ENCODE measurements at places on chromosomes 4 and X.

DNA sequence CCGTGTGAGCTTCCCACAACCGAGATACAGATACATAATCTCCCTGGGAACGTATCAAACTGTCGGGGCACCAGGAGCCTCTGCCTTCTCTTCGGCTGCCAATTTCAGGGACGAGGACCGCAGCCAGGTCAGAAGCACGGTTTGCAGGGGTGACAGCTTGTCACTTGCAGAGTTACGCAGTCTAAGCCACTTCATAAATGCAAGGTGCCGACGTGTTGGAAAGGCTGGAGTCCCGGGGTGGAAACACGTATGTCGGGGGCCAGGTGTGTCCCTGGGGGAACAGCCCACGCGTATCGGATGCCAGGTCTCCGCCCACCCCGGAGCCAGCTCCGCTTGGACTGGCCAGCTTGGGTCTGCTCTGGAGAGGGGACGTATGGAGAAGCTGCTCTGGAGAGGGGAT lies 76.3 kb upstream of the SHOX start:
- DNase-seq = no peak

DNA sequence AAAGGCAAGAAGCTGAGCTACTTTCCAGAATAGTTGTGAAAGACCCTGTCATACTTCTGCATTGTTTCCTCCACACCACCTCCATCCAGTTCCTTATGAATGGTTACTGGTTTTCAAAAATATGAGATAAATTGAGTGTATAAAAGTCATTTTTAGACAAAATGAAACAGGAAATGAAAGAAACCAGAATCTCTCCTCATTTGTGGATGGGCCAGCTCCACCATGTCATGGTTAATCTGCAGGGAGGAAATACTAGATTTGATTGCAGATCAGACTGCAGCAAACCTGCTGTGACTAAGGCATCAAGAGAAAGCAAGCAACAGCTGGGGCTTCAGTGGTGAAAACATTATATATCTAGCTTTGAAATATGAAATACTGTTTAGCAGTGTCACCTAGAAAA lies 23.8 kb downstream of the F9 start:
- DNase-seq = no peak

DNA sequence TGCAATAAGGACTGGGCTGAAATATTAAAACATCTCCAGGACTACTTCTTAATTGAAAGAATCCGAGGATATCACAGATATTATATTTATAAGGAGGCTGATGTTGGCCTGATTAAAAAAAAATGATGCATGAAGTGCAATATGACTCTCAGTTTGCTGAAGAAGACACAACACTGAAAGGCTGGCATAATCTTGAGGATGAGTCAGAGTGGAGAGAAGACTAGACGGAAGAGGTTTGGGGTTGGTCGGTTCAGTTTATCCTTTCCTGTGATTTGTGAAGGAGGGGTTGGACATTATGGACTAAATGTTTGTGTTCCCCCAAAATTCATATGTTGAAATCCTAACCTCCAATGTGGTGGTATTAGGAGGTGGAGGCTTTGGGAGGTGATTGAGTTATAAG lies 170.3 kb downstream of the CORIN start:
- DNase-seq = no peak

DNA sequence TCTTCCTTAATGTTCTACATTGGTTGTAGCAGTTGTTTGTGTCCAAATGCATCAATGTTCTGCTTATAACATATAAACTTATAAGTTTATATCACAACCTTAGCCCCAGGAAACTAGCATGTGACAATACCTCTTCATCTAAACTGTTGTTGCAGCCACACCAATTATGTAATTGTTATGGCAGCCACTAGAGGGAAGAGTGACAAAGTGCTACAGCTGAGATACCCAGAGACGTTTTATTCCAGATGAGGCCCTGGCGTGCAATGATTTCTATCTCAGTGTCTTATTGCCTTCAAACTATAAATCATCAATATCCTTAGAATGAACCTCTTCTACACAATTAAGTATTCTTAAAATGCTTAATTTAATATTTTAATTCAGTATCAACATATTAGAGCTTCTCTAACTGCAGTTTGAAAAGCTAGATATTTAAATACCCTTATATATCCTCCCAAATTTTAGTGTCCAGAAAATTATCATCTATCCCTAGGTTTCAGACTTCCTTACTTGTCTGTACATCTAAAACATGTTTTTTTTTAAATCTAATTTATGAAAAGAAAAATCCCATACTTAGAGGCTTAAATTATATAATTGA lies 171.6 kb downstream of the PCDH10 start:
- no peak for DNase-seq

GRCh38 chrX:69173906-69174305 lies 8.7 kb upstream of the PJA1 start:
- no peak for DNase-seq

DNA sequence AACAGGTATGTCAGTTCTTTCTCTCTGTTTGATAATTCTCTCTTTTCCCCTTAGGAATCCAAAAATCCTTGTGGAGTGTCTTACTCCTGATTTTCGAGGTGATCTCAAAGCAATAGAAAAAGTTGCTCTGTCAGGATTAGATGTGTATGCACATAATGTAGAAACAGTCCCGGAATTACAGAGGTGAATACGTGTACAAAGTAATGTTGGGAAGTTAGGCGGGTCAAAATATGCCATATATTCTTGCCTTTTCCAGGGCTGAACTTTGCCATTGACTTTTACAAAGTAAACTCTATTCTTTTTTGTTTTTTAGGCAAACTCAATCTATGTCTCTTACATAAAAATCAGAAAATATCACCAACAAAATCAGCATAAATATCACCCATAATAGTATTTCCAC lies 8.6 kb downstream of the LIAS start:
- no peak for DNase-seq

DNA sequence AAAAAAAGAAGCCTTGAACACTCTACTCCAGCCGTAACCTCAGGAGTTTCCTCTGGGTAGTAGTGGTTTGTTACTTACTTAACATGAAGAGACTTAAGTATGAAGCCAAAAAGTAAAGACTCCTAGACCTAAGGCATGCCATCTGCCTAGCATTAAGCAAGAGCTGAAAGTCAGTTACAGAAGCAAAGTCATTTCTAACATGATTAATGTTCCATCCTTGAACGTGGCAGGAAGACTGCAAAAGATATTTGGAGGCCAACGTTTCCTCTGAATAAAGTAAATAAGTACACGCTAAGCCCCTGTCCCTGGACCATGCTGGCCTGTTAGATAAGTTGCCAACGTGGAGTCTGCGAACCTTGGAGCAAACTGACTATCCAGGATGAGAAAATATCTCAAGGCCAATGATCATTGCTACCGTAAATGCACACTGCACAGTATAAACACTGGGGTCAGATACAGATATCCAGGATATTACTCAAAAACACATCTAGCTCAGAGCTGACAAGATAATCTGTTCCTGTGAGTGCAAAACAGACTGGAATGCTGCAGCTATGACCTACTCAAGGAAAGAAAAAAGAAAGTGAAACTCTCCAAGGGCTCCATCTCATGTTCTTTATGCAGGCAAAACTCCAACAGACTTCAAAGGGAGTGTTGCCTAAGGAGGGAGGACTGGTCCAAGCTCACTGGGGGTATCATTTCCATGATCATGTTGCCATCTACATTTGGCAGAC lies 255.8 kb downstream of the COL25A1 start:
- no peak for DNase-seq

DNA sequence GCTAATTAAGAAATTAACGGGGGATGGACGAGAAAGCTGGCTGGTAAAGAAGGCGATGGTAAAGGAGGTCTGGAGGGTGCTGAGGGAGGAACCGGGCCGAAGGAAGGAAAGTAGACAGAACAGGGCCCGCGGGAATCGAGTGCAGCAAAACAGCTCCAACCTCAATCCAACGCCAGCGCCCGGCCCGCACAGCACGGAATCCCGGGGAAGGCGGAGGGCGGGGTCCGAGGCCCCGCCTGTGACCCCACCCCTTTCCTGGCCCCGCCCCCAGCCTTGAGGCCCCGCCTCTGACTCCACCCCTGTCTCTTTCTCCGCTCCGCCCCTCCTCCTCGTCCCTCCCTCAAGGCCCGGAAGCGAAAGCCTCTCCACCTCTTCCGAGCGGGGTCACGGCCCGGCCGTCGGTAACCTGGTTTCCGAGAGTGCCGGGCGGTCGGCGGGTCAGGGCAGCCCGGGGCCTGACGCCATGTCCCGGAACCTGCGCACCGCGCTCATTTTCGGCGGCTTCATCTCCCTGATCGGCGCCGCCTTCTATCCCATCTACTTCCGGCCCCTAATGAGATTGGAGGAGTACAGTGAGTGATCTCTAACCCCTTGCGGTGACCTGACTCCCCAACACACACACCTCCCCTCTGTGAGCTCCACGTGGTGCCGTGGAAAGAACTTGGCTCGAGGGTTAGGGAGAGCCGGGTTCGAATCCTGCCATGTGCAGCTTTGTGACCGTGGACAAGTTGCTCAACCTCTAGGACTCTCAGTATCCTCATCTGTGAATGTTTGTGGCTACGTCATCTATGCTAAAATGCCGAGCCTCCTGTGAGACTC lies at the start of gene SMIM20:
SMIM20 (plus strand) TSS at position 370 of the 819 bp plus-strand sequence; CDS start at position 464, 94 bp downstream.
- peak; percentile 82 for DNase-seq

GRCh38 chr4:83019794-83020494 lies 9.3 kb upstream of the LIN54 start:
- DNase-seq = no peak

Data from activated naive CD4-positive, alpha-beta T cell (primary cell).